ENCODE measurements at places on chromosomes 16 and 17. TPM values are rescaled to one million over a fixed set of nuclear protein-coding genes. Genes with fewer than 3 reads are reported as not detected.

Gene SPATA32
- total RNA-seq = not detected

Gene ADAP2
- total RNA-seq = 1.3 TPM

Gene SLC5A2
- not detected for total RNA-seq

Gene KCNH4
- not detected for total RNA-seq

Gene ENPP7
- not detected for total RNA-seq

Gene LGALS9
- 0.25 TPM for total RNA-seq

Gene SEC14L5
- total RNA-seq = 0.12 TPM

Gene OTOA
- not detected for total RNA-seq

Gene ACOX1
- 28.4 TPM for total RNA-seq

Gene COG8
- total RNA-seq = 30.4 TPM

Gene GJC1
- total RNA-seq = 5.2 TPM

Gene DPEP3
- not detected for total RNA-seq

Gene TBC1D3H
- not detected for total RNA-seq

Gene CDH8
- total RNA-seq = not detected

Gene KRTAP9-2
- total RNA-seq = not detected
